ENCODE measurements at places on chromosomes 16 and 17.

DNA sequence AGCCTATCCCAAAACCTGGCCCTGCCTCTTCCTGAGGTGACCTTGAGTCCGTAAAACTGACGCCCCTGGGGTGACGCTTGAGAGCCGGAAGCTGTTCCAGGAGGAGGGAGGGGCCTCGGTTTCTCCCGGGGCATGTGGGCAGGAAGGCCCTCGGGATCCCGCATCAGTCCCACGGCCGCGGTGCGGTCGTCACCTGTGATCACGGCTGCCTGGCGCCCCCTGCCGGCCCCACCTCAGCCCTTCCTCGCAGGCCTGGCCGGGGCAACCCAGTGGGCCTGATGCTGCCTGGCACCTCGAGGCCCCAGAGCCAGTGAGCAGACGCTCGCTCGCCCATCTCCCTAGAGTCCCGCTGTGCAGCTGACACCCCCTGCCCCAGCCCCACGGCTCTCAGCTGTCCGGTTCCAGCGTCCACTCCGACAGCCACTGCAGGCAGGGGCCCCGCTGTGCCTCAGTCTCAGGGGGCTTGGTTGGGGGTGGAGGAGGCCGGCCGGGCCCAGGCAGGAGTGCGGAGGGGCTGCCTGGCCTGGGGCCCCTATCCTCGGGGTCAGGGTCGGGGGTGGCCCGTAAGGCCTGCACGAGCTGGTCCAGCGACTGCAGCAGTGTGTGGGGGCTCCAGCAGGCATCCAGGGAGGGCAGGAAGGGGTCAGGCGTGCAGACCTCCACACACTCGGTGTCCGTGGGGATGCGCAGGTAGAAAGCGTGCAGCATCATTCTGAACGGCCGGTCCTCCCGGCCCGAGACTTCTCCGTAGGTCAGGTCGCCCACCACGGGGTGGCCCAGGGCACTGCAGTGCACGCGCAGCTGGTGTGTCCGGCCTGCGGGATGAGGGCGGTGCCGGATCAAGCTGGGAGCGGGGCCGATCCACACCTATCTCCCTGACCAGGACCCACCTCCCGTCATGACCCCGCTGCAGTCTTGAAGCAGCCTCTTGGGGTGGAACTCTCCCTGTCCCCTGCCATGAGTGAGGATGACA, 2.3 kb downstream of the RPUSD1 start:
- peak; percentile 41 for DNase-seq

- no peak for DNase-seq
Observed at GRCh38 chr17:39221572-39221971, 4.2 kb downstream of the STAC2 start.

GRCh38 chr17:42596386-42596785, 12.8 kb downstream of the RETREG3 start:
- no peak for DNase-seq

DNA sequence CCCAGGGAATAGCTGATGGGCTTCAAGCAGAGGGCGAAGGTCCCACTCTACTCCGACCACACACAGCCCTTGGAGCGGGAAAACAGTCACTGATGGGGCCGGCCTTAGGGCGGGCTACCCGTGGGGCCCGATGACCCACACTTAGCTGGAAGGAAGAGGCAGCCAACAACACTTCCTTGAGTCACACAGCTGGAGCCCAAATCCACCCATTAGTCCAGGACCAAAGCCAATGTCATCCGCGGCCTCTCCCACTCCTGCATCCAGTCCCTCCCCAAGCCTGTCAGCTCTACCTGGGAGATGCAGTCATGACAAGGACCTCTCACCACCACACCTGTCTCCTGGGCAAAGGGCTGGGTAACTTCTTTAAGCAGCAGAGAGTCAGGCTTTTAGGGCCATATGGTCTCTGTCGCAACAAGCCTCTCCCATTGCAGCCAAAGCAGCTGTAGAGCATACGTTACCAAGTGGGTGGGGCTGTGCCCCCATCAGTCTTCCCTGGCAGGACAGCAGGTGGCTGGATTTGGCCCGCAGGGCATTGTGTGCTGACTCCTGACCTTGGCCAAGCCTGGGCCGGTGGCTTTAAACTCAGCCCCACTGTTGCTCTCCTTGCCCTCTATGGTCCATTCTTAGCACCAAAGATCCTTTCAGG, 110.7 kb downstream of the SOCS1 start:
- DNase-seq, result peak; percentile 74

DNA sequence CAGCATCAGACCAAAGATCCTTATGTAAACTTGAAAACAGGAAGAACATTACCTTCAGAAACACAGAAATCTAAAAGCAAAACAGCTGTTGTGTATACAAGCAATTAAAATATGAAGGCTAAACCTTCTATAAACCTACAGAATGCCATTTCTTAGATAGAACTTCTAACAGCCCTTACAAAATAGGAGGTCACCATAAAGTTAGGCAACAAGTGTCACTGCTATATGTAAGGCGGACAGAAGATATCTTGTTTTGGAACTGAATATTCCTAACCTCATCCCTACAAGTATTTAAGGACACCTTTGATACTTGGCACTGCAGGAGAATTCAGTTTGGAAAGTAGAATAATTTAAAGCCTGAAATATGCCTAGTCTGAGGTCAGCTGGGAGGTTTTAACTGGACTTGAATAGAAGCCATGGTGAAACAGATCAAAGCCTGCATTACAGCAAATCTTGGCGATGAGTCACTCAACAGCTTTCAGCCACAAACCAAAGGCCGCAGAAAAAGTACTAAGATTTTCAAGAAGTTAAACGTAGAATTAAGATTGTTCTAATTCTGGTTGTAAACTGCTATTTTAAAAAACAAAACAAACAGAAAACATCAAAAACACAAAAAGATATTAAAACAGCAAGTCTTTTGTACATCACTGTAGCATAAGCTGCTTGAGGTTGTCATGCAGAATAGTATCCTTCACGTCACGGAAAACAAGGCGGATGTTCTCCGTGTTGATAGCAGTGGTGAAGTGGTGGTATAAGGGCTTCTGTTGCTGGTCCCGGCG, 42.7 kb downstream of the GNA13 start:
- peak; percentile 93 for DNase-seq

- peak; percentile 90 for DNase-seq
Observed at GRCh38 chr17:57902800-57903759, 52.1 kb downstream of the CUEDC1 start.

DNA sequence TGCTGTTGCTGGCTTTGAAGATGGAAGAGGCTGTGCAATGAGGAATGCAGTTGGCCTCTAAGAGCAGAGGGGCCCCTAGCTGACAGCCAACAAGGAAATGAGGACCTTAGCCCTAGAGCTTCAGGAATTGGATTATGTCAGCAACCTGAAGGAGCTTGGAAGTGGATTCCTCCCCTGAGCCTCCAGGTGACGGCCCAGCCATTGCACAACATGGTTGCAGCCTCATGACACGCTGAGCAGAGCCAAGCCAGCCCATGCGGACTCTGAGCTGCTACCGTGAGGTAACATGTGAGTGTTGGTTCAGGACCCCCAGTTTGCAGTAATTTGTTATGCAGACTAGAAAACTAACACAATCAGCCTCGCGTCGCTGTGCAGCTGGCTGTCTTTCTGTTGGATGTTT, 20.2 kb downstream of the CCDC42 start:
- DNase-seq, result no peak

DNA sequence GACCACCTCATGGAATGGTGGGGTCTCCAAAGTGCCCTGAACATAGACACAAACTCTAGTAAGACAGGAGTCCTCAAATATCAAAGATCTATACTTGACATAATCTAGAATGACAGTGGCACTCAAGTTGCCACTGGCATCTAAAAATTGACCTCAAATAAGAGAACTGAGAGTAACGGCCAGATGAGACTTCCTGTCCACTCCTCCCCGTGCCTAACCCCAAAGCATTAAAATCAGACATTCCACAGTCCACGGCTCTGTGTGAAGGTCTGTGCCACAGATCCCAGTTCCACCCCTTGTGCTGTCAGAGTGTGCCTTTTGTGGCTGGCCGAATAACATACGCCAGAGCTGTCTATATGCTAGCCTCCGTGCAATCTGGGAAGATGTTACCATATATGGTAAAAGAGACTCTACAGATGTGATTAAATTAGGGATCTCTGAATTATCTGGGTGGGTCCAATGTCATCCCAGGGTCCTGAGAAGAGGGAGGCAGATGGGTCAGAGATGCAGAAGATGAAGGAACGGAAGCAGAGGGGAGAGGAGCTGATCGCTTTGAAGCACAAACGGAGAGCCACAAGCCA, 21.0 kb upstream of the EVPL start:
- no peak for DNase-seq

DNA sequence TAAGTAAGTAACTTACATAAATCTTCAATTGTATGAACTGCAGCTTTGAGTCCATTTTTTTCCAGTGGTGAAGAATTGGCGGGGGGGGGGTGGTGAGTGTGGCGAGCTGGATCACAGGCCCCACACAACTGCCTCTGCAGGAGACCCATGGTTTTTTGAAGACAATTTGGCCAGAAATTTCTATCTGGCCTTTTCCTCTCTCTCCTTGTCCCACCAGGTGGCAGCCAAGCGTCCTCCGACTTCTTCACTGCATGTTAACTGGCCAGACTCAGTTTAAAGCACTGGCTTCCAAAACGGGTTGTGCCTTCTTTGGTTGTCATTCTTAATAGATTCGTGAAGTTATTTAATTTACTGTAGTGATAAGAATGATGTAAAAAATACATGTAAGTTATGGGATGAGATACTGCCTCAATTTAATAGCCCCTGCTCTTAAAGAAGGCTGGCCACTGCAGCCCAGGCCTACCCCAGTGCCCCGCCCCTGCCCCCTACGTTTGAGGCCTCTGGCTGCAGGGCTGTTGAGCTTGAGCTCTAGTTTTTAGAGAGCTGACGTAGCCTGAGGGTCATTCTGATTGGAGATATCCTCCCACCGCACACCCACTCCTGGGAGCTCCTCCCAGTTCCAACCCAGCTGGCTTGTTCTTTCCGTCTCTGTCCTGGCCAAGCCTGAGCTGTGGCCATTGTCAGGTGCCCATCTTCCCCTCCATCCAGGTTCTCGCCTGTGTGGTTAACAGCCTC, 36.4 kb downstream of the AKAP1 start:
- peak; percentile 39 for DNase-seq

DNA sequence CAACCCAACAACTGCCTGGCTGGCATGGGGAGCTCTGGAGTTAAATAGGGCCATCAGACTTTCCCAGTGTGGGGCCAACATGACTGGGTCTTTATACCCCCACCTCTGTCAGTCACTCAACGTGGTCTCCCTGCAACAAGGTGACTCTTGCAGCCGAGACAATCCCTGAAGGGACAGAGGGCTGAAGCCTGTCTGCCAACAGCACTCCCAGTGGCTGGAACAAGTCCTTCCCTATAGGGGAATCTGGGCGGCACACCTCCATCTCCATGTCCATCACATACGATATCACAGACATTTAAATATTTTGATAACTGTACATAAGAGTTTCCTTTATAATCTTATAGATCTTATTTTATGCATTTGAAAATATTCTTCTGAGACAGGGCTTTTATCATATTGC, 4.8 kb upstream of the MAPT start:
- no peak for DNase-seq

DNA sequence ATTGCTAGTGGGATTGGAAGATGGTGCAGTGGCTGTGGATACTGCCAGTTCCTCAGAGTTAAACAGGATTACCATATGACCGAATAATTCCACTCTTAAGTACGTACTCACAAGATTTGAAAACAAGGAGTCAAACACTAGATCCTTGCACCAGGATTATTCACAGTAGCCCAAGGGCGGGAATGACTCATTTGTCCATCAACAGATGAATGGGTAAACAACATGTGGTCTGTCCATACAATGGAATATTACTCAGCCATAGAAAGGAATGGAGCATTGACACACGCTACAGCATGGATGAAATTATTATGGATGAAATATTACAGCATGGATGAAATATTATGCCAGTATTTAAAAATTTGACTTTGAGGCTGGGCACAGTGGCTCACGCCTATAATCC, 9.1 kb upstream of the MAPK8IP3 start:
- no peak for DNase-seq

GRCh38 chr17:16911141-16911937, 60.6 kb downstream of the TNFRSF13B start:
- peak; percentile 51 for DNase-seq

- DNase-seq, result peak; percentile 40
Observed at GRCh38 chr17:46092991-46093390, 93.9 kb downstream of the STH start.

GRCh38 chr16:31260136-31260931, 559 bp downstream of the ITGAM start:
- no peak for DNase-seq

DNA sequence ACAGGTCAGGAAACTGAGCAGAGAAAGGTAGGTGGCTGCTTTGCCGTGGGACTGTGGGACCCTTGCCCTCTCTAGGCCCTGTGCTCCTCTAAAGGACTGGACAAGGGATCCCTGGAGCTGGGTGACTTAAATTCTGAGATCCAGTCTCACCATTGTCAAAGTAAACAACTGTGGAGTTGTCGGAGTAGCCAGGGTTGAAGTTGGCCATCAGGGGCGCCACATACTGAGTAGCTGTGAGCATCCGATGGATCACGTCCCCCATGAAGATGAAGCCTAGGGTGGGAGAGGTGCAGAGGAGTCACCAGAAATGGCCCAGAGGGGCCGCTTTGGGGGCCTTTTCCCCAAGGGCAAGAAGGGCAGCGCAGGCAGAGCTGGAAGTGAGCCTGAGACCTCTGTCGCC, 43.5 kb downstream of the PLXDC1 start:
- no peak for DNase-seq

DNA sequence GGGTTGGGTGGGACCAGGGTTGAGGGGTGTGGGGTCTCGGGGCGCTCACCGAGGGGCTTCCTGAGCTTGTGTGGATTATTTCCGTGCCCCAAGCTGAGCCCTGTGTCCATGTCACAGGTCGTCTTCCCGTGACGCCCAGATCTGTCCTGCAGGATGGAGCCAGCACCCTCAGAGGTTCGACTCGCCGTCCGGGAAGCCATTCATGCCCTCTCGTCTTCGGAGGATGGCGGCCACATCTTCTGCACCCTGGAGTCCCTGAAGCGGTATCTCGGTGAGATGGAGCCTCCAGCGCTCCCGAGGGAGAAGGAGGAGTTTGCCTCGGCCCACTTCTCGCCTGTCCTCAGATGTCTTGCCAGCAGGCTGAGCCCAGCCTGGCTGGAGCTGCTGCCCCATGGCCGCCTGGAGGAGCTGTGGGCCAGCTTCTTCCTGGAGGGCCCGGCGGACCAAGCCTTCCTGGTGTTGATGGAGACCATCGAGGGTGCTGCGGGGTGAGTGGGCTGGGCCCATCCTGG, 1.0 kb downstream of the TELO2 start:
- DNase-seq, result peak; percentile 74

- peak; percentile 11 for DNase-seq
Observed at GRCh38 chr16:4263504-4264436, 9.1 kb downstream of the TFAP4 start.

GRCh38 chr17:82414548-82415281, 3.4 kb upstream of the HEXD start:
- DNase-seq, result peak; percentile 55

GRCh38 chr17:78387977-78388941, 9.8 kb downstream of the PGS1 start:
- peak; percentile 68 for DNase-seq

Data from fibroblast of lung (primary cell).